ENCODE measurements at places on chromosomes 4 and X. TPM values are rescaled to one million over a fixed set of nuclear protein-coding genes. Genes with fewer than 3 reads are reported as not detected.

FRMD7 gene
- polyA plus RNA-seq, result 0.10 TPM

GRCh38 chr4:3085948-3086670 is 11.6 kb downstream of the HTT start:
- H3K4me1 ChIP-seq, result no peaks in the 10 kb centered on the region
- no peak overlapping the region for H3K27ac ChIP-seq
- no peak overlapping the region for H3K4me3 ChIP-seq

DNA sequence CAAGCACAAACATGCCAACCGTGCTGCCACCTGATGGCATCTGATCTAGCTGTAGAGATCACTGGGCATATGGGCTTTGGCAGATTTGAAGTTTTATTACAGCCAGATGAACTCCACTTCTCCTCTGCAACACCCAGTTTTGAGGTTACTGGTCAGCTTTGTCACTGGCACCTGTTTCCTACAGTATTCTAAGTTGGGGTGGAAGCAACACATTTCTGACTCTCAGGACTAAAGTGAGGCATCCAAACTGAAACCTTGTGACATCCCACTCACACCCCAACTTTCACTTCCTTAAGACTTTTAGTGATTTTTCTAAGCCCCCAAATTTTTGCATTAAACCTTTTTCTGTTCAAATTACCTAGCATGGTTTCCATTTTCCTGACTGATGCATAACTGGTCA is 115.1 kb upstream of the PCDH18 start:
- no peak overlapping the region for H3K4me3 ChIP-seq
- DNase-seq, result no peak
- no peak overlapping the region for H3K27ac ChIP-seq

- peak within 1 kb of the TSS; percentile 52 for H3K4me3 ChIP-seq
- peak; percentile 54 for DNase-seq
- no peak within 1 kb of the TSS for H3K27ac ChIP-seq
- peaks cover 3% of the 10 kb centered on the region for H3K27me3 ChIP-seq
These were observed at the start of gene GPC4 for GRCh38 chrX:133415276-133416105. GPC4 (minus strand) TSS chrX:133415489; CDS start chrX:133414965, 524 bp downstream.

DNA sequence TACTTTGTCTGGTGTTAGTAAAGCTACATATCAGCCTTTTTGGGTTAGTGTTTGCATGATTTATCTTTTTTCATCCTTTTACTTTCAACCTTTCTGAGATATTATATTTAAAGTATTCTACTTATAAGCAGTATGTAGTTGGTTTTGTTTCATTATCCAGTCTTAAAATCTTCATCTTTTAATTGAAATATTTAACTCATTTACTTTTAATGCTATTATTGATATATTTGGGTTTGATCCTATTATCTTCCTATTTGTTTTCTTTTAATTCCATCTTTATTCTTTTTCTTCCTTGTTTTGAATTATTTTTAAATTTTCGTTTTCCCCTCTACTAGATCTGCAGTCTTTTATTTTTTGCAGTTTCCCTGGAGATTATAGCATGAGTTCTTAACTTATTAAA is 44.0 kb downstream of the CLDN22 start:
- no peak for DNase-seq
- H3K36me3 ChIP-seq, result peaks cover 3% of the 10 kb centered on the region
- H3K4me3 ChIP-seq, result no peak overlapping the region
- no peaks in the 10 kb centered on the region for H3K27me3 ChIP-seq
- no peaks in the 10 kb centered on the region for H3K4me1 ChIP-seq

DNA sequence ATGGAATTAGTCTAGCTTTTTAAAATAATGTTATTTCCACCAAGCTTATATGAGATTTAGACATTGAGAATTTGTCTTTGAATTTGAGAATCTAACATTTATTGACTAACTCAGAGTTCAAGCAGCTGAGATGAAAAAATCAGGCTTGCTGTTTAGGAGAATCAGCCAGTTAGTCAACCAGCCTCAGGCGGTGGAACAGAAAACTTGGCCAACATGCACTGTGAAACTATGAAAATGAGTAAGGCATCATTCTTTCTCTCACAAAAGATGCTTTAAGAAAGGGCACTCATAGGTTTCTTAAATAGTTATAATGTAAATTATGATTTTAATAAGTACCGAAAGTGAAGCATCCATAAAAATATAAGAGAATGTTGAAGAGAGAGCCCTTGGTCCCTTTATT is 84.2 kb downstream of the NFKB1 start:
- DNase-seq, result no peak
- no peaks in the 10 kb centered on the region for H3K4me1 ChIP-seq
- H3K36me3 ChIP-seq, result peaks cover 2% of the 10 kb centered on the region
- H3K27me3 ChIP-seq, result no peaks in the 10 kb centered on the region

- H3K36me3 ChIP-seq, result no peaks in the 10 kb centered on the region
- H3K27me3 ChIP-seq, result no peaks in the 10 kb centered on the region
- H3K4me1 ChIP-seq, result no peaks in the 10 kb centered on the region
- no peak overlapping the region for H3K27ac ChIP-seq
- H3K4me3 ChIP-seq, result no peak overlapping the region
These were observed 479.5 kb downstream of the PCDH7 start for GRCh38 chr4:31199644-31200043.

NOX1 gene
- polyA plus RNA-seq, result not detected

- H3K27ac ChIP-seq, result no peak overlapping the region
- H3K36me3 ChIP-seq, result no peaks in the 10 kb centered on the region
- DNase-seq, result no peak
- no peaks in the 10 kb centered on the region for H3K4me1 ChIP-seq
- no peaks in the 10 kb centered on the region for H3K27me3 ChIP-seq
These were observed 40.0 kb upstream of the ADRA2C start for GRCh38 chr4:3725936-3726870.

- no peak overlapping the region for H3K27ac ChIP-seq
- no peaks in the 10 kb centered on the region for H3K36me3 ChIP-seq
- no peak for DNase-seq
- no peaks in the 10 kb centered on the region for H3K4me1 ChIP-seq
- no peak overlapping the region for H3K4me3 ChIP-seq
These were observed 5.6 kb downstream of the CYSLTR1 start for GRCh38 chrX:78321809-78322208.

CT45A2 gene
- polyA plus RNA-seq, result not detected

DNA sequence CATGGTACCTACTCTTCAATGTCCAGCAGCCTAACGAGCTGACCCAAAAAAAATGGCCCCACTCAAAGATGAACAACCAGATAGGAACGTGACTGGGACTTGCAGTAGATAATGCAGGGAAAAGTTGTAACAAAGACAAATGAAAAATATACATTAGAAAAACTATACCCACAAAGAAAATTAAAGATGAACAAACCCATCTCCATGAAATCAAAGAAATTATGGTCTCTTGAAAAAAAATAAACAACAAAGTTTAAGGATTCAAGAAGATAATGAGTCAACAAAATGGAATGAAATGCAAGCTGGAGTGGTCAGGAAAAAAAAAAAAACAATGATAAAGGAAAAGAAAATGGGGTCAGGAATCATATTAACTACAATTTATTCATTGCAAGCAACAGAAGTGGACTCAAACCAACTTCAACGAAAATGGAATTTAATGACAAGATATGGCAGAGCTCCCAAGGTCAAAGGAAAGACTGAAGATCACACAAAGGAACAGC is 309.8 kb upstream of the GALNT7 start:
- no peaks in the 10 kb centered on the region for H3K27me3 ChIP-seq
- peak; percentile 26 for DNase-seq
- no peak overlapping the region for H3K27ac ChIP-seq
- H3K4me1 ChIP-seq, result no peaks in the 10 kb centered on the region
- no peak overlapping the region for H3K4me3 ChIP-seq

DNA sequence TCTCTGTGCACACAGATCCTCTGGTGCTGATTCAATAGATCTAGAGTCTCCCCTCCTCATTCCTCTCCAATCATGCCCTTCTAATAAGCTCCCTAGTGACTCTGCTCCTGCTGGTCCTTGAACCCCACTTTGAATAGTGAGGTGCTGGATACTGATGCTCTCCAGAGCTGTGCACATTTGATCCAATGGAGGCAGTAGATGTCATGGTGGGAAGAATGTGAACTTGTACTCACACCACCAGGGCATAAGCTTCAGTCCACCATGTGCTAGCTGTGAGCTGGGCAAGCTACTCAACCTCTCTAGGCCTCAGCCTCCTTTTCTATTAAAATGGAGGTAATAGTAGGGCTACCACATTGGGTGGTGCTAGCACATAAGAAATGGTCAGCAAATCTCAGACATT is 241.1 kb downstream of the SPATA18 start:
- H3K4me1 ChIP-seq, result no peaks in the 10 kb centered on the region
- no peak overlapping the region for H3K4me3 ChIP-seq
- no peaks in the 10 kb centered on the region for H3K36me3 ChIP-seq
- DNase-seq, result no peak
- no peak overlapping the region for H3K27ac ChIP-seq
- no peaks in the 10 kb centered on the region for H3K27me3 ChIP-seq

GRCh38 chr4:120765260-120765680 is 157.3 kb downstream of the PRDM5 start:
- no peaks in the 10 kb centered on the region for H3K36me3 ChIP-seq
- no peak overlapping the region for H3K27ac ChIP-seq
- no peaks in the 10 kb centered on the region for H3K4me1 ChIP-seq
- DNase-seq, result no peak
- no peaks in the 10 kb centered on the region for H3K27me3 ChIP-seq
- no peak overlapping the region for H3K4me3 ChIP-seq

GRCh38 chr4:3476341-3476747 is 13.2 kb downstream of the DOK7 start:
- H3K27ac ChIP-seq, result no peak overlapping the region
- no peaks in the 10 kb centered on the region for H3K4me1 ChIP-seq
- no peak for DNase-seq
- H3K27me3 ChIP-seq, result no peaks in the 10 kb centered on the region
- H3K4me3 ChIP-seq, result no peak overlapping the region

CXCL8 gene
- 1.2 TPM for polyA plus RNA-seq

- H3K36me3 ChIP-seq, result no peaks in the 10 kb centered on the region
- H3K27ac ChIP-seq, result peak overlapping the region; percentile 85
- DNase-seq, result no peak
- H3K4me3 ChIP-seq, result peak overlapping the region; percentile 68
- no peaks in the 10 kb centered on the region for H3K27me3 ChIP-seq
These were observed 639 bp upstream of the PRDM5 start for GRCh38 chr4:120923207-120923522.

DNA sequence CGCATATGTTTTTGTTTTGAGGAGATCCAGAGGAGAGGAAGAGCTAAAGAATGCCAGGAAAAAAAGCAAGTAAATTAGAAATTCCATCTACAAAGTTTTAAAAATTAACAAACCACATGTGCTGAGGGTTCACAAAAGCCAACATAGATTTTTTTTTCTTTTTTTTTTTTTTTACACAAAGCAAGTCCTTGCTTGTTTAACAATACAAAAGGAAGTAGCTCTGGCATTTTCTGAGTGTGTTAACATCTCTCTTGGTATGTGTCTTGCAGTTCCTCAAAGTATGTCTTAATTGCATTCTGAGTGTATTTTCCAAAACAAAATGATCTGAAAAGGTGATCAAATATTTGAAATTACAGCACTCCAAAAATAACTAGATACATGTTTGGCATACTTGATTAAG is 1682.7 kb upstream of the AGA start:
- H3K4me3 ChIP-seq, result no peak overlapping the region
- no peaks in the 10 kb centered on the region for H3K4me1 ChIP-seq
- H3K36me3 ChIP-seq, result no peaks in the 10 kb centered on the region
- no peaks in the 10 kb centered on the region for H3K27me3 ChIP-seq
- no peak for DNase-seq

- no peaks in the 10 kb centered on the region for H3K4me1 ChIP-seq
- no peaks in the 10 kb centered on the region for H3K36me3 ChIP-seq
- H3K27me3 ChIP-seq, result no peaks in the 10 kb centered on the region
- no peak overlapping the region for H3K27ac ChIP-seq
- DNase-seq, result no peak
These were observed 162.9 kb downstream of the LRBA start for GRCh38 chr4:150852216-150852615.

POU3F4 gene
- not detected for polyA plus RNA-seq

DNA sequence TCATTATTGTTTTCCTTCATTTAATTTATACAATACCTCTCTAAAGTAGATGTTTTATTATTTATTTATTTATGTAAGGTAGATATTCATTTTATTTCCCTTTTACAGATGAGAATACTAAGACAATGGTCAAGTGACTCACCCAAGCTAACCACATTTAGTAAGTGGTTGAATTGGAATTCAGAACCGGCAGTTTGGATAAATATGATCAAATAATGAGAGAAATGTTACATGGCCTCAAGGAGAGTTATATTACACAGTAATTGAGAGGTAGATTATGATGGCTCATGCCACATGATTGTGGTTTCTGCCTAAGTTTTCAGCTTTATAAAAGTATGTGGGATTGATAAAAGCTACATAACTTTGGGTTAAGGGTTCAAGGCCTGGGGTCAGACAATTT is 239.4 kb upstream of the BOD1L1 start:
- no peak overlapping the region for H3K4me3 ChIP-seq
- DNase-seq, result no peak
- H3K27me3 ChIP-seq, result no peaks in the 10 kb centered on the region
- H3K4me1 ChIP-seq, result no peaks in the 10 kb centered on the region
- no peaks in the 10 kb centered on the region for H3K36me3 ChIP-seq

HPRT1 gene
- 51.8 TPM for polyA plus RNA-seq

DNA sequence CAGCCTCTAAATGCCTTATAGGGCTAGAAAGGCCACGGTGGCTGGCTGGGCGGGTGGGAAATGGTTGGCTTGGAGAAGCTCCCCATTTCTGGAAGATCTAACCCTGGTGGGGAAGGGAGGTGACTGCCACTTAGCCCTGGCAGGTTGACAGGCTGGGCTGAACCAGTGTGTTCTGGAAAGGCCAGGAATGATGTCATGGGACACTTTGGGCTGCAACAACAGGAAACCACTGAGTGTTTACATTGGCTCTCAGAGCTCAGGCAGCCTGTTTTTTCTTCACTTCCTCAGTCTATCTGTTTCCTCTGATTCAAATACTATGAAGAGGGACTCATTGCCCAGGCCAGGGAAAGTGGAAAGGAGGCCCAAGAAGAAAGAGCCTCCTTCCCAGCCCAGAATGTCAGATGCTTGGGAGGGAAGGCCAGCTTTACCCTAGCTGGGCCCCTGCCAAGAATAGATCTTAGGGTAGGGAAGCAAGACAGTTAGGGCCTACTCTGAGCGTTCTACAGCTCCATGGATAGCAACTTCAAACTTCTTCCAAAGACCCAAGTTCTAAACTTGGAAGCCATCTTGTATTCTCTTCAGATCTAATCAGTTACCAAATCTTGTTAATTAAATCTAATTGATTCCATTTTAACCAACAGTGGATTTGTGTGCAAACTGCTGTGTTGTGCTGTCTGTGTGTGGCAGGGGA is 65.8 kb upstream of the MSN start:
- H3K4me1 ChIP-seq, result no peaks in the 10 kb centered on the region
- H3K27ac ChIP-seq, result no peak overlapping the region
- DNase-seq, result peak; percentile 90
- no peaks in the 10 kb centered on the region for H3K27me3 ChIP-seq
- H3K4me3 ChIP-seq, result no peak overlapping the region
- no peaks in the 10 kb centered on the region for H3K36me3 ChIP-seq

GRCh38 chr4:98648602-98649001 is 9.8 kb downstream of the TSPAN5 start:
- H3K36me3 ChIP-seq, result no peaks in the 10 kb centered on the region
- peaks cover 7% of the 10 kb centered on the region for H3K4me1 ChIP-seq
- no peaks in the 10 kb centered on the region for H3K27me3 ChIP-seq
- no peak for DNase-seq

Measured in fibroblast of lung (primary cell).